ENCODE measurements at places on chromosomes 6 and 20.

GRCh38 chr6:67629258-67629657 lies 1005.8 kb upstream of the ADGRB3 start:
- DNase-seq, result no peak

DNA sequence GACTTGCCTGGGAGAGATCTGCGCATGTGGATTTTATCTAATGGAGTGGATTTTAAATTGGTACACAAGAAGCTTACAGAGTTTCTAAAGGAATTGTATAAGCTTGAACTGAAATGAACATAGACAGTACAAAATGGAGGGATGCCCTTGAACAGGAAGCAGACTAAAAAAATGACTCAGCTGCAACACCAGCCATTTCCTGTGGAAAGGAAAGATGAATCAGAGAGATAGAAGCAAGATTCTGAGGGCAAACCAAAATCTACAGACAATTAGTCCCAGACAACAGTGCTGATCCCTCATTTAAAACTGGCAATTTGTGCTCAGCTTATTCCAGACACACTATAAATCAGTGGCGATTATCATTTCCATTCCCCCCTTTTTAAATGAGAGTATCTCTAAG lies 114.6 kb upstream of the TCF21 start:
- DNase-seq, result no peak

DNA sequence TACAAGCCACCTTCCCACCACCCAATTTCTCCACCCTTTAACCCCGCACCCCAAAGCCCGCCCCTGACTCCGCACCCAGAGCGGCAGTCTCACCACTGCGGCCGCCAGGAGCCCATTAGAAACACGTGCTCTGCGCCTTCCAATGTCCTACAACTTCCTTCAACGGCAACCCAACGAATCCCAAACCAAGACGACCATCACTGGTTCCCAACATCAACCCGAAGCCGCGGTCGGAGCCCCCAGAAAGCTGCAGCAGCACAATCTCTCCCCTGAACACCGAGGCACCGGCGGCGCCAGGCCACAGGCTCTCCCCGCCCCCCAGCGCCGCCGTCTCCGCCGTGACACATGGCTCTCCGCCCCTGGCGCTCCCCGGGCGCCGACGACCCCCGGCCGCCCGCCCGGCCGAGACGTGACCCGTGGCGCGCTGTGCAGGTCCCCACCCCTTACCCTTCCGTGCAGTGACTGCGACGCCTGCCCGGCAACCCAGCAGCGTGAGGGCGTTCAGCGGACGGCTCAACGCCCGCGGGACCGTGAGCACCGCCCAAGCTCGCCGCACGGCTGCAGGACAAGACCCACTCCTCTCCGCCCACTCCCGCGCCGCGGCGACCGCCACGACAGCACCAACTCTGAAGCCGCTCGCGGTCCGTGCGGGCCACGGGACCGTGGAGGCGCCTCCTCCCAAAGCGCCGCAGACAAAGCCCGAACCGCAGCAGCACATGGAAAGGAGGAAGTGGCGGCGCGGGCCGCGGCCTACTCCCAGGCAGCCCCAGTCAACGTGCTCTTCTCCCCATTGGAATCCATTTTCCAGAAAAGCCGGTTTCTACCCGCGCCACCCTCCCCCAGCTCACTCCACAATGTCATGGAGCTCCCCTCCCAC lies 551 bp downstream of the SYNCRIP start:
- peak; percentile 2 for DNase-seq

DNA sequence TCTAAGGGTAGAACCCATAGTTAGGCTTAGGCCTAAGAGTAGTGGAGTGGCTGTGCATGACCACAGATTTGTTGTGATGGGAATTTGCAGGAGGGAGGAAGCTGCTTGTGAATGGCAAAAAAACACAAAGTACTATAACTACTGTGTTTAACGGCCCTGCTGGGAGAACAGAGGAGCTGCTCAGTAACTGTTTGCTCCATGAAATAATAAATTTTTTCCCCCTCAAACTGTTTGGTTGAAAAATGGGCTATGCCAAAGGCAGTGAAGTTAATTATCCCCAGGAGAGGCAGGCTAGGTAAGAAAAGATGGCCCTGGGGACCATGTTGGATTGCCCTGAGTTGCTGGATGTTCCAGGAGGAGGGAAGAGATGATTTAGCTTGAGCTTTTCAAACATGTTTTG lies 256.5 kb upstream of the PRND start:
- DNase-seq, result no peak

GRCh38 chr6:165298875-165299274 lies 10.5 kb downstream of the C6orf118 start:
- DNase-seq, result no peak

DNA sequence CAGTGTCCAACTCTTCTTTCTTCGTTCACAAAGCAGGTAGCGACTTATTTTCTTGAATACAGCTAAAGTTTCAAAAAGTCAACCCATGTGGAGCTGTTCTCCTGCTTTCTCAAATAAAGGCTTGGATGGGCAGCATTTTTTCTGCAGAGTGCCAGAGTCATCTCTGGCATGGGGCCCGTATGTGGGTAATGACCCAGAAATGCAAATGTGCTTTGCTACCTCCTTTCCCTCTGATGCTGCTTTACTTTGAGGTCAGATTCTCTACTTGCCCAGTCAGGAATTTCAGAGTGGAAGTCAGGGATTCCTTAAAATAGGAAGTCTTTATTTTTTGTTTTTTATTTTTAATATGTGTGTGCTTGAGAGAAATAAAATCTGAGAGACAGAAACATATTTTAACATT lies 4.9 kb downstream of the NKAIN2 start:
- peak; percentile 71 for DNase-seq

DNA sequence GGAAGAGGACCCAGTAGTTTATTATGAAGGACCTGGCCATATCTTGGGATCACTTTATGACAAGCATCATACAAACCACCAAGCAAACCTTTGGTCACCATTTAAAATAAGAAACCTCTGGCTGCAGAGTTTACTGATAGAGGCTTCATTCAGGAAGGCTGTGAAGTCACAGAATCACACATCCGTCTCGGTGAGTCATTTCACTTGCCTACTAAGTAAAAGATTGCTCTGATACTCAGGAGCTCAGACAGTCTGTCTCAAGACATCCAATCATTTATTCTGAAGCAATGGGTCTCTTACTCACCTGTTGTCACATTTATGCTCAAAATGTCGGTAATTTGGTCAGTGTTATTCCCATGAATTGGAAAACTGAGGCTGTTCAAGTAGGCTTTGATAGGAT lies 33.7 kb downstream of the ADGRF5 start:
- DNase-seq, result no peak

GRCh38 chr6:151534576-151534975 lies 40.8 kb downstream of the CCDC170 start:
- DNase-seq, result no peak

DNA sequence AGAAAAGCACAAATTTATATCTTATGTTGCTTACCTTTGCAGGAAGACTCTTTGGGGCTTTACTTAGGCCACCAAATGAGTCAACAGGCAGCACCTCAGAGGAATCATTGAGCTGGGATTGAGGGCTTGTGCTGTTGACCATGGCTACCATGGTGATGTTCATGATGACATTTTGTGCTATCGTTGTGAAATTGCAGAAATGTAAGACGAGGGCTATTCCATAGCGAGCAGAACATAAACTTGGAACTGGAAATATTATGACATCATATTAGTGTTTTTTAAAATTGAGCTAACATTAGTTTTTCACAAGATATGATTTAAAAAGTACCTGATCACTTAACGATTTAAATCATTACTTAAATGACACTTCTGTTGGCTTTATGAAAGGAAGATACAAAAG lies 11.8 kb downstream of the SLC17A3 start:
- DNase-seq, result no peak

- no peak for DNase-seq
Observed at GRCh38 chr6:148998704-148999103, 251.9 kb downstream of the UST start.

Data from NCI-H526 (cell line).